ENCODE measurements at places on chromosomes 13 and 19.

- DNase-seq, result no peak
Observed at GRCh38 chr19:52307275-52307674, 10.3 kb downstream of the ZNF480 start.

DNA sequence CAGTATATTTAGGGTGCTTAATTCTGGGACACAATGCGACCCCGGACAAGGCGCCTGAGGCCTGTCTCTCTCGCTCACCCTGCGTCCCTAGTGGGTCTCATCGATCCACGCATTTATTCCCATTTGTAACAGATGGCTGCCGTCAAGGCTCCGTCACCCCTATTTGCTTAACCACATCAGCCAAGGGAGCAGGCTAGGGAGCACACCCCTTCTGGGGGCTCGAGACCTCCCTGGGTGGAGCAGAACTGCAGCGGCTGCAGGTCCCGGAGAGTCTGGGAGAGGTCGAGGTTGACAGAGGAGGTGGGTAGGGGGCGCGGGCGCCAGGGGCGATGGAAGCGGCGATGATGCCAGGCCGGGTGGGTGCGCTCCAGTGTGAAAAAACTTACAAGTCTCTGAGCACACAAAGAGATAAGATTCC lies 507 bp downstream of the ALG5 start:
- no peak for DNase-seq

DNA sequence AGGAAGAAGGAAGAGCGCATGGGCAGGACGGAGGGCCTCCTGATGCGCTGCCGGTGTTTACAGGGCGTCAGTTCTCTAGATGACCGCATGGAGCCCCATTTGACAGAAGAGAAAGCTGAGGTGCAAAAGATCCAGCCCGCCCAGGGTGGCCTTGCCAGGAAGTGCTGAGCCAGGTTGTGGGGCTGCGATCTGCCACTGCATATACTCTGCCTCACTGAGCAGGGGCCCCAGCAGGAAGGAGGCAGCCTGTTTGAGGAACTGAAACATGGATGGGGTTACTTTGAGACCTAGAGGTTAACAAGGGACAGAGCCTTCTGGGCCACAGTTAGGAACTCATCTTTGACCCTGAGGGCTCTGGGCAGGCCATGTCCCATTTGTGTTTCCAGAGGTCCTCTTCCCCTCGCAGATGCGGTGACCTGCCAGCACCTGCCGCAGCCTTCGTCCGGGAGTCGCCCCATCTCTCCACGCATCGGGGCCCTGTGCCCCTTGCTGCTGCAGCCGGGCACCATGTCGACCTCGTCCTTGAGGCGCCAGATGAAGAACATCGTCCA lies 3.2 kb downstream of the EPN1 start:
- no peak for DNase-seq

GRCh38 chr19:50695251-50696093 lies 24.1 kb downstream of the SHANK1 start:
- no peak for DNase-seq

GRCh38 chr13:106284358-106284757 lies 251.1 kb downstream of the EFNB2 start:
- no peak for DNase-seq

DNA sequence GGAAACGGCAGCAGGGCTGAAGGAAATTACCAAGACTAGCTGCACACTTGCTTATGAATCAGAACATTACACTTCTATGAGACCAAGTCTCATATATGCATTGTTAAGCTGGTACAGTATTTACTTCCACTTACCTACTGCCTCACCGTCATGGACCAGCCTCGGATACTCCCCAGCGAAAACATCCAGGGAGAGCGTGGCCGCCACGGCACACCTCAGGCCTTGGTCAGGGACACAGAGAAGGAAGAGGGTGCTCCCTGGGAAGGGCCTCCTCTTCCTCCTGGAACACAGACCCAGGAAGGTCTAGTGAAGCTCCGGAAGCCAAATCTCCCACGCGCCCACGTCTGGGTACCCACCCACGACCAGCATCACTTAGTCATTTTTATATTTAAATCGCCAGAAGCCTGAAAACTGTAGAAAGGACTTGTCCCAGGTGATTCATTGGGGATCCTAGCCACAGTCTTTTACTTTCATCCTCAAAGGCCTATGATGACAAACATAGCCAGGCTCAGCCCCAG lies 24.4 kb upstream of the MTIF3 start:
- DNase-seq, result no peak

- no peak for DNase-seq
Observed at GRCh38 chr13:98879127-98879520, 98.7 kb downstream of the DOCK9 start.

- DNase-seq, result no peak
Observed at GRCh38 chr19:42419309-42419708, 7.9 kb downstream of the LIPE start.

- DNase-seq, result no peak
Observed at GRCh38 chr19:39390451-39390750, 505 bp downstream of the PAF1 start.

GRCh38 chr13:71137101-71137500 lies 729.9 kb downstream of the DACH1 start:
- DNase-seq, result no peak

DNA sequence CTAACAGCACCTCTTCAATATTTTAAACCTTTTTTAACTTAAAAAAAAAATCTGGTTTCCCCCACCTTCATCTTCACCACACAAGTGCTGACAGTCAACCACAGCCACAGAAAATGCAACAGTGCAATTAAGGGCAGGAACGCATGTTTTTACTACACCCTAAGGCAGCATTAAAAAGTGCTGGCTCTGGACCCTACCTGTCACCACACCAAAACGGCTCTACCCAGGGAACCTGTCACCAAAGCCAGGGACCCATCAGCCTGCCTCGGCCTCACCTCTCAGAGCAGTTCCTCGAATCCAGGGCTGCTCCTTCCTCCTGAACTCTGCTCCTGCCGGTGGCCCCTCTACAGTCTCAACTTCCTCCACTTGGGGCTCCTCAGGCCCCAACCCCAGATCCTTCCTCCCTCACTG lies 22.5 kb upstream of the SLC35E1 start:
- no peak for DNase-seq

- DNase-seq, result no peak
Observed at GRCh38 chr19:45097776-45098520, 5.0 kb downstream of the PPP1R37 start.

- DNase-seq, result no peak
Observed at GRCh38 chr13:65653613-65654012, 1576.5 kb downstream of the PCDH9 start.

DNA sequence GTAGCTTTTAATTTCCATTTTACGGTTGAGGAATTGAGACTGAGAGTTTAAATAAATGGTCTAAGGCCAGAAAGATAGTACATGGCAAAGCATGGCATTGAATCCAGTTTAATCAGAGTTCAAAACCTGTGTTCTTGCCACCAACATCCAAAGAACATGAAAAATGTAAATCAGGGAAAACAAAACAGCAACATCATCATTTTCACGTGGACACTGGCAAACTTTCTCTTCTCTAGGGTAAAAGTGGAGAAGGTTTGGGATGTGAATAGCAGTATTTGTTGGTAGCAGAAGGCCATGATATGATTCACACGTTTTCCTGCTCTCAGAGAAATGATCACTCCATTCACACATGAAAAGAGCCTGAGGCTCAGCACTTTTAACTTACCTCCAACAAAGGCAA lies 357.7 kb downstream of the UQCRFS1 start:
- no peak for DNase-seq

DNA sequence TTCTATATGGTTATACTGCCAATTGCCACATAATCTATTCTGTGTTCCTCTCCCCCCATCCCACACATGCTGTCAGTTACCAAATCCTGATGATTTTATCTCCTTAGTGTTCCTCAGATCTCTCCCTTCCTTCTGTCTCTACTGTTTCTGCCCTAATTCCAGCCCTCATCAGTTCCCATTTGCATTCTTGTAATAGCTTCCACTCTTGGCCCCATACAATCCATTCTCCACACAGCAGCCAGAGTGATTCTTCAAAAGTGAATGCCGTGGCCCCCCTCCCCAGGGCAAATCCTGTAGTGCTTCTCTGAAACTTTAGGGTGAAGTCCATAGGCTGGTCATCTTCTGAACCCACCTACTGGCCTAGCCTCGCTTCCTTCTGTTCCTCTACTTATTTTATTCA lies 114.4 kb downstream of the ZAR1L start:
- no peak for DNase-seq

DNA sequence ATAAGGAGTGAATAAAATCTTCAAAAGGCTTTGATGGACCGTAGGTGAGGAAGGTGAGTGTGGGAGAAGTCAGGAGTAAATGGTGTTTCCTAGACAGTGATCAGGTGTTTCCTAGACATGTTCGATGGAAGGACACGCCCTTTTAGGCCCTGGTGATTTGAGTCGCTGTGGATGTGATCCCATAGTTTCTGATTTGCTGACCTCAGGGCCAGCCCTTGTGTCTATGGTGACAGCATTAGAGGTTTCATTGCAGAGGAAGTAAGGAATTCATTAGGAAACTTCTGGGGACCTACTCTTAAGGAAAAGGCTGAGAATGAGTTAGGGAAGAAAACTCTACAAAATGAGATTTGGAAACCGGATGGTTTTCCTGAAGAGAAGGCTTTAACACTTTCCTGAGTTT lies 31.5 kb upstream of the RNF113B start:
- DNase-seq, result no peak

GRCh38 chr13:48242677-48243076 lies 9.7 kb downstream of the ITM2B start:
- no peak for DNase-seq

- no peak for DNase-seq
Observed at GRCh38 chr13:35698911-35699576, 222.6 kb upstream of the MAB21L1 start.

- DNase-seq, result no peak
Observed at GRCh38 chr13:54433493-54434206, 1405.0 kb downstream of the OLFM4 start.

DNA sequence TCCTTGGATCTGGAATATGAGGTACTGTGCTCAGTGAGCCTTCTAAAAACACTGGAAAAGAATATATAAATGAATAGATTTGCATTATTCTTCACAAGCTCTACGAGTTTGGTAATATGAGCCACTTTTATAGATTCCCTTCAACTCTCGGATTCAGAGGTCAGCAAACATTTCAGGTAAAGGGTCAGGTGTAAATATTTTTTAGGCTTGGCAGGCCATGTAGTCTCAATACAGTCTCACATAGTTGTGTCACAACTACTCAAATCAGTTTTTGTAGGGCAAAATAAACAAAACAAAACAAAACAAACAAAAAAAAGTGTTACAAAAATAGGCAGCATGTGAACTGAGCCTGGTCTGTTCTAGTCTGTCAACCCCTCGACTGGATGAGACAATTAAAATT lies 57.4 kb downstream of the PSPC1 start:
- no peak for DNase-seq

- no peak for DNase-seq
Observed at GRCh38 chr13:51057906-51058305, 53.2 kb downstream of the C13orf42 start.

DNA sequence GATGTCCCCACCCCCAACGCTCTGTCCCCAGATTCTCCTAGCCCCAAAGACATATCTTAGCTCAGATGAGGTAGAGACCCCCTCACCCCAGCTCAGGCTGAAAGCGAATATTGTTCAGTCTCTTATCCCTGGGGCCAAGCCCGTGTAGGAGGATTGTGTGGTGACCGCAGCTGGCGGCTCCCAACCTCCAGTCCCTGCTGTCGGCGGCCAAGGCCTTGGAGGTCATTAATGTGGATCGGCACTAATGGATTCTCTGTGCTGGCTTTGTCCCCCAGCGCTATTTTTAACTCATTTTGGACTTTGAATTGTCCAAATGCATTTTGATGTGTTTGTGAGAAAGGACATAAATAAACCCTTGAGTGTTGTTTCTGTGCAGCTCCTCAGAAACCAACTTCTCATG lies 124.2 kb downstream of the UQCRFS1 start:
- DNase-seq, result no peak

- no peak for DNase-seq
Observed at GRCh38 chr19:10690341-10690781, 10.9 kb upstream of the QTRT1 start.
